Activated CD8-positive, alpha-beta memory T cell treated with anti-CD3 and anti-CD28 coated beads for 1 hour (primary cell): ENCODE measurements at places on chromosomes 2 and 18.

DNA sequence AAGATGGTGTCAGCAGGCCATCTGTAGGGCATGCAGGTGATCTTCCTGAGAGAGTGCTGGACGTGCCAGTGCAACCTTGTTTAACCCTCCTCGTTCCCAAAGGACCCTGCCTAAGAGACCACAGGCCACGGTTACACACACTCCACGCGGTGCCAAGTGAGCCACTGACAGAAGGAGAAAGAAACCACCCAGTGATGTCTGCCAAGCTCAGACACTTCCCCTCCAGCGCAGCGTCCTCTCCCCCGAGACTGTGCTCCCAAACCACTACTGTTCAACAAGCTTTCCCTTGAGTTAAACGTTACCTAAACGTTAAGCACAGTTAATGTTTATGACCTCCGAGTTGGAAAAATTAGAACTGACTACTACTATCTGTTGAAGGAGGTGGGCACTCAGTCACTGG lies 119.1 kb upstream of the NCK2 start:
- no peak for DNase-seq

DNA sequence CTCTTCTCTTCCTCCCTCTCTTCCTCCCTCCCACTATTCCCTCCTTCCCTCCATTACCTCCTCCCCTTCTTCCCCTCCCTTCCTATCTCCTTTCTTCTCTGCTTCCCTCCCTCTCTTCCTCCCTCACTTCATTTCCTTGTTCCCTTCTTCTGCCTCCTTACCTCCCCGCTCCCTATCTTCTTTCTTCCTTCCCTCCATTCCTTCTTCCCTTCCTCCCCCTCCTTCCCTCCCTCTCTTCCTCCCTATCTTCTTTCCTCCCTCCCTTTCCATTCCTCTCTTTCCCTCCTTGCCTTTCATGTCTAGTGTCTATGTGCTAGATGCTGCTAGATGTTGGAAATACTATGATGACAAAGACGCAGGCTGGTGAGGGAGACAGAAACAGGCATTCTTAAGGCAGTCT lies 246.0 kb downstream of the TDRD15 start:
- DNase-seq: no peak

DNA sequence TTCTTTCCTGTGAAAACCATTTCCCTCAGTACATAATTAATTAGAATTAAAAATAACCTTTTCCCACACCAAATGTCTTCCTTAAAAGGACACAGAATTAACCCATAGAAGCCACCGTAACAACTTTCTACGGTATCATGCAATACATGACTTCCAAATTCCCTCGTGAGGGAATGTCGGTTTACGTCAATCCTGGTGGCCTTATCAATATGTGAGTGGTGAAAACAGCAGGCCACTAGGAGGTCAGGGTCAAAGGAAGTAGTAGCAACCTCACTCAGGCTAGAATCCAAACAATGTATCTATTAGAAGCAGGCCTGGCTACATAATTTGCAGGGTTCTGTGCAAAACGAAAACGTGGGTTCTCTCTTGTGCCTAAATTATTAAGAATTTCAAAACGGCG lies 112.2 kb downstream of the GAREM1 start:
- no peak for DNase-seq

DNA sequence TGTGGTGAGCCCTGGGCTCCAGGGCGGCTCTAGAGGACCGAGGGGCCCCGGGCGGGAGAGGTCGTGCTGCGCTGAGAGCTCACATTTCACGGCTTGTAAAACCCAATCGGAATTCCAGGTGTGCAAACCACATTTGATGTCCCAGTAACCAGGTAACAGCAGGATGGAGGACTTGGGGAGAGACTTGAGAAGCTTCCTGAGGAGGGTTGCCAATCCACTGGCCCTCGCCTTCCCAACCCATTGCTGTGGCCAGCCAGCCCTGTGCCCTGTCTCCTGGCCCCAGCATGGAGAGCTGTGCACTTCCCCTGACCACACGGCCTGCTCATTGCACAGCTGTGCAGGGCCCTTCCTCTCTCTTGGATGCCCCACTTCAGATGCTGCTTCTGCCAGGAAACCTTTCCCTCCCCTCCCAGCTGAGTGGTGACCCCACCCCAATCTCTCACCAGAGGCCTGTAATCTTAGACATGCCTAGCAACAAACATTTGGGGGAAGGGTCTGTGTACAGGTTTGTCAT lies 39.6 kb downstream of the ASB1 start:
- no peak for DNase-seq

GRCh38 chr2:108226564-108226963 lies 13.2 kb upstream of the SULT1C3 start:
- DNase-seq: no peak

- no peak for DNase-seq
Measured at GRCh38 chr18:5942591-5942990, 47.3 kb upstream of the TMEM200C start.

DNA sequence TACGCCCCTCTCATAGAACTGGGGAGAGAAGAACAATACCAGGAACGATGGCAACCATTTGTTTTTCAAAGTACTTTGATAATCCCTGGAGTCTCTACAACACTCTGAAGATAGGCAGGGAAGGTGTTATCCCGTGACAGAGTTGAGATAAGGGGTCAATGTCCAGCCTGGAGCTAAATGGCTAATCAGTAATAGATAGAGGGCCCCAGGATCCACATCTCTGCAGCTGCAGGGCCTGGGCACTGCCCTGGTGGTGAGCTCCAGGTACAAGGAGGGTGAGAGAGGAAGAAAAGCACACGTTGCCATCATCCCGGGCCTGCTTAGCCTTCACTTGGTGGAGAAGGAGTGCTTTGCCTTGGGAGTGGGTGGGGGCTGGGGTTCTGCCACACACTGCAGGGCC lies 260.6 kb downstream of the PRKCE start:
- no peak for DNase-seq

- no peak for DNase-seq
Measured at GRCh38 chr18:5893956-5894610, 1.2 kb downstream of the TMEM200C start.

GRCh38 chr18:9494778-9495331 lies 19.5 kb downstream of the RALBP1 start:
- DNase-seq: no peak

DNA sequence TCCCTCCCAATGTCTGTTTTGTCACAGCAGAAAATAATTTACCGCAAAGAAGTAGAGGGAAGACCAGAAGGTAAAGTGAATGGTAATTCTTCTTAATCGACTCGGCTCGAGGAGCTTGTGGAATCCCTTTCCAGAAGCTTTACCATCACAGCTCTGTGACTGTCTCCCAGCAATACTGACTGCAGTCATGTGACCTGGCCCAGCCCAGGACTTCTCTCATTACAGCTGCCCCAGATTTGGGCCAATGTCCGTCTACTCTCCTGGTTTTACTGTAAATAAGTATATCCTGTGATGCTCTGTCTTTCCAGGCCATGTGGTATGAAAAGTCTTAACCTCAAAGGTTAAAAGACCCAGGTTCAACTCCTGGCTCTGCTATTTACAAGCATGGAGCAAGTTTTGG lies 18.9 kb upstream of the ELOA2 start:
- no peak for DNase-seq

DNA sequence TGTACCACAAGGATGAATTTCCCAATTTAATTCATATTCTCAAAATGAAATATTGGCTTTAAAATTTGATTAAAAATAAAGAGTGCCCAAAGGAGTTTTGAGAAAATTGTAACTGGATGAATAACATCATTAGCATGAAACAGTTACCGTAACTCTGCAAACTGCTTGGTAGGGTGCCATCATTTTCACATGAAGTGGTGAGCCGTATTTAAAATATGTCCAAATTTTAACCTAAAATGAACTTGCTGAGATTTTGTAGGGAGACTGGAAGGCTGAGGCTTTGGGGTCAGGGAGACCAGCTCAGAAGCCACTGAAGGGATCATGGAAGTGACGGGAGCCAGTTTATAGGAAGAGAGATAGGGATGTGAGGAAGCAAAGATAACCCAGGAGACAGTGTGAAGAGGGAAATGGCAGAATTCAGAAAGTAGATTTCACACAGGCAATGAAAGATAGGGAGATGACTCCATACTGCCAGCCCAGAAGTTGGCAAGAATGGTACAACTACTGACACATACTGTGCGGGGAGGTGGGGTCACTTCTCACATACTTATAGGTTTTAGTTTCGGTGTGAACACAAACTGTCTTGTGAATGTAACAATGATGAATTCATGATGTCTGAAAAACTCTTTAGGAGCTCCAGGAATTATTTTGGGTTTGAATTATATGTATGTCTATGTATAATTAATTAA lies 53.8 kb downstream of the EFEMP1 start:
- DNase-seq: no peak

- no peak for DNase-seq
Measured at GRCh38 chr2:121309801-121310200, 24.8 kb upstream of the TFCP2L1 start.

GRCh38 chr2:212995920-212996319 lies 155.5 kb downstream of the IKZF2 start:
- no peak for DNase-seq

- no peak for DNase-seq
Measured at GRCh38 chr2:151336863-151337371, 20.5 kb upstream of the TNFAIP6 start.

GRCh38 chr2:69077252-69077950 lies 64.4 kb downstream of the ANTXR1 start:
- DNase-seq: no peak

- DNase-seq: no peak
Measured at GRCh38 chr18:32831781-32832180, 59.0 kb upstream of the KLHL14 start.

DNA sequence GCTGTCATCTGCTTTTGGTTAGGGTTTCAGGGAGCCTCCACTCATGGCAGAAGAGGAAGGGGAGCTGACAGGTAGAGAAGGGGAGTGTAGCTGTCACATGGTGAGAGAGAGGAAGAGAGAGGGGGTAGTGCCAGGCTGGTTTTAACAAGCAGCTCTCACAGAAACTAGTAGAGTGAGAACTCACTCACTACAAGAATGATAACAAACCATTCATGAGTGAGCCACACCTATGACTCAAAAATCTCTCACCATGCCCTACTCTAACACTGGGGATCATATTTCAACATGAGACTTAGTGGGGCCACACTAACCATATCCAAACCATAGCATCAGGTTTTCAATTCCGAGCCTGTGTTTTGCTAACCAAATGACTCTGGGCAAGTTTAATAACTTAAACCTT lies 274.9 kb upstream of the VWC2L start:
- no peak for DNase-seq

- no peak for DNase-seq
Measured at GRCh38 chr2:164182116-164182627, 439.1 kb downstream of the GRB14 start.

GRCh38 chr2:151650456-151650855 lies 83.8 kb downstream of the NEB start:
- DNase-seq: no peak

- no peak for DNase-seq
Measured at GRCh38 chr2:83172841-83173240, 1286.2 kb downstream of the SUCLG1 start.

DNA sequence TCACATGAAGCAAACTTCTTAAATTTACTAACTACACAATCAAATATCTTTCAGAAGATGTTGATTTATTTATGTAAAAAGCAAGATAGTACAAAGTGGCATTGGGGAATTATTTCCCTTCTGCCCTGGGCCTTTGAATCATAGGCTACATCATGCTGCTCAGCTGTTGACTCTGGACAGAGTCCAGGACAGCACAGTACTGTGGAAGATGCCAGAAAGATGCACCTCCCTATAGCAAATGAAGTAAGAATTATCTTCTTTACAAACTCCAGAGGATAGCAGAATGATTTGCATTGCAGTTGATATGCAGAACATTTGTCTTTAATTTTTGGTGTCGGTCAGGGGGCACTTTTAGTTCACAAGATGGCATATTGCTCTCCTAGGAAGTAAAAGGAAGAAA lies 1354.5 kb upstream of the ZEB2 start:
- no peak for DNase-seq

- no peak for DNase-seq
Measured at GRCh38 chr2:65729246-65729645, 296.8 kb upstream of the SPRED2 start.

GRCh38 chr2:178191511-178191910 lies 2.8 kb upstream of the OSBPL6 start:
- no peak for DNase-seq

- DNase-seq: no peak
Measured at GRCh38 chr18:61350578-61350977, 17.3 kb downstream of the CDH20 start.

DNA sequence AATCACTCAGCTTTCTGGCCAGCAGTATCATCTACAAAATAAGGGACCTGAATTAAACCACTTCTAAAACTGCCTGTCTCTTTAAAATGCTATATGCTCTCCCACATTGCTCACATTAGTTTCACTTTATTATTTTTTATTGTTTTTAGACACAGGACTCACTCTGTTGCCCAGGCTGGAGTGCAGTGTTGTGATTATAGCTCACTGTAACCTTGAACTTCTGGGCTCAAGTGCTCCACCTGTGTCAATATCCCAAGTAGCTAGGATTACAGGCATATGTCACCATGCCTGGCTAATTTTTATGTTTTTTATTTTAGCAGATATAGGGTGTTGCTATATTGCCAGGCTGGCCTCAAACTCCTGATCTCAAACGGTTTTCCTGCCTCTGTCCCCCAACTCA lies 591.3 kb upstream of the ZNF804A start:
- DNase-seq: no peak

- DNase-seq: no peak
Measured at GRCh38 chr2:26537826-26538475, 60.0 kb upstream of the OTOF start.

DNA sequence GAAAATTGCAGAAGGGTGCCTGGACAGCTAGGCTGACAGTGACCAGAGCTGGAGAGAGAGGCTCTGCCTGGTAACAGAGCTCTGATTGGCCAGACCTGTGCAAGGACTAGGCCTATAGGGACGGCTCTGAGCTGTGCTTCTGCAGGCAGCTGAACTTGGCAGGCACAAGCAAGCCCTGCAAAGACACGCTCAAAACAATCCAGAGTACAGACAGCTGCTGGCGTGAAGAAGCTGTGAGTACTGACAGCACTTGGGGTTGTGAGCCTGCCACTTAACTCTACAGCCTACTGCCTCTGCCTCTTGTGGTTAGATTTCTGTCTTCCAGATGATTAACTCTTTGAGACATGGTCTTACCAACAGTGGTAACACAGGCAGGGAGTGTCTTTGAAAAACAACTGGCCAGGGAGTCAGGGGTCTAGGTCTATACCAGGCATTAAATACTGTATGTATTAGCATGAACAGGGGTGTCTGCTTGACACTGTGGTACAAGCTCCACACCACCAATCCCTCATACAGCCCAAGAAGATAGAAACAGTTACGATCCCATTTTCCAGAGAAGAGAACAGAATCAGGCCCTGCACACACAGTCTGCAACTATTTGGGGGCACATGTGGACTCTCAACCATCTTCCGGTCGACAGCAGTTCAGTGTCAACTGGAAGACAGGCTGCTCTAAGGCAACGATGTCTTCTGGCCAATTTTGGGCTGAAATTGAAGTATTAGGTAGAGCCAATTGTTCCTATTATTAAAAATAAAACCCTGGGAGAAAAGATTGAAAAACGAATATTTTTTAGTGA lies 568.4 kb downstream of the TNS1 start:
- no peak for DNase-seq
